ENCODE measurements at places on chromosomes 2 and 18.

- DNase-seq: no peak
These were observed 14.0 kb downstream of the TMEM247 start for GRCh38 chr2:46493241-46493970.

- no peak for DNase-seq
These were observed 23.8 kb downstream of the GNLY start for GRCh38 chr2:85718009-85718391.

- DNase-seq: no peak
These were observed 4.7 kb upstream of the KCNG3 start for GRCh38 chr2:42498497-42498896.

DNA sequence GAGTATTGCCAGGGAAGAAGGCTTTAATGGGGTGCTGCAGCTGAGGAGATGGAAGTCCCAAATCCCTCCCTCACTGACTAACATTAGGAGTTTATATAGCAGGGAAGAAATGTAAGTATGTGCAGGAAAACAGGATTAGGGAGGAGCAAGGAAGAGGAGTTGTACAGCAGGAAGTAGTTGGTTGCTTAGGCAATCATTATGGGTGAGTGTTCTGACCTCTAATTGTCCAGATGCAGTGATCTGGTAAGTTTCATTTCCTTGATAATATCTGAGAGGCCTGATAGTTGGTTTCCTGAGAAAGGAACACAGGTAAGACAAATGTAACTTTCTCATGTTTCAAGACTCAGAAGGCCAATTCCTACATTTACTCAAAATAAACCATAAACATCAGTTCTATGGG, 331.9 kb upstream of the GULP1 start:
- no peak for DNase-seq

- DNase-seq: no peak
These were observed at the start of gene NTSR2 for GRCh38 chr2:11669454-11670291. NTSR2 (minus strand) TSS chr2:11670195; CDS start chr2:11670129, 66 bp downstream.

- DNase-seq: no peak
These were observed 25.7 kb downstream of the MAP4K3 start for GRCh38 chr2:39411181-39411944.

DNA sequence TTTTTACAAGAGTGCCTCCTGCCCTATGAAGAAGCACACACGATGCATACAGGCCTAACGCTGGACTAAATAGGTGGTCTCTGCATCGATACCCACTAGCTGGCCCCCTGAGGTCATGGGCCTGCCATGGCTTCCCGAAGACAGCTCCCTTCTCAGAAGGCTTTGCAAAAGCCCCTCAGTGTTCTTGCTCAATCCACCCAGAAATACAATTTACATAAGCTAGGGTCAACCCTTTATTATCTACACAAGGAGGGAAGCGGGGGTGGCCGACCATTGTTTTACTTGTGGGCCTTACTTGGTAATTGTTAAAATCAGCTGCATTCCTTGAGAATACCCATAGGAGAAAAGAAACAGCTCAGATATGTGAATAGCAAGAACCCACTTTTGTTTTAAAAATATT, 28.5 kb downstream of the UXS1 start:
- no peak for DNase-seq

DNA sequence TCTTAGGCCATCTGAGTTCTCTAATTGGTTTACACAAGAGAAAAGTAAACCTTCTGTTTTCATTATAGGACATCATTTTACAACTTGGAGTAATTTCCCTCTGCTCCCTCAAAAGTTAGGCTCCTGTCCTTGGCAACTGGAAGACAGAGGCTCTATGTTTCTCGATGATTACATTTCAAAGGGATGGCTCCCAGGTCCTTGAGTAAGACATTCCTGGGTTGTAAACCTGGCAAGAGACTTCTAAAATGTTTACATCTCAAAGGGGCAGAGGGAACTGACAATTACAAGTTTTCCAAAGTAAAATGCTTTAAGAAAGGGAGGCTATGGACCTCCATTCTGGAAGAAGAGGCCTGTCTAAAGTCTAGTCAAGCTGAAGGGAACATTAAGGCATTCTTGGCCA, 268.3 kb upstream of the REG3G start:
- no peak for DNase-seq

- no peak for DNase-seq
These were observed 664.8 kb downstream of the STK39 start for GRCh38 chr2:167582619-167583018.

- no peak for DNase-seq
These were observed 774.7 kb downstream of the METTL4 start for GRCh38 chr18:1796636-1797035.

- DNase-seq: no peak
These were observed 87.8 kb downstream of the LYPD1 start for GRCh38 chr2:132581991-132582738.

GRCh38 chr2:19472391-19472978, 114.1 kb upstream of the OSR1 start:
- DNase-seq: no peak

Measured in stimulated activated CD8-positive, alpha-beta memory T cell treated with anti-CD3 and anti-CD28 coated beads, Interleukin-2, amount 100 ng/mL, for 1 hour (primary cell).